Choroid plexus epithelial cell (primary cell): ENCODE measurements at places on chromosomes 3 and 15.

DNA sequence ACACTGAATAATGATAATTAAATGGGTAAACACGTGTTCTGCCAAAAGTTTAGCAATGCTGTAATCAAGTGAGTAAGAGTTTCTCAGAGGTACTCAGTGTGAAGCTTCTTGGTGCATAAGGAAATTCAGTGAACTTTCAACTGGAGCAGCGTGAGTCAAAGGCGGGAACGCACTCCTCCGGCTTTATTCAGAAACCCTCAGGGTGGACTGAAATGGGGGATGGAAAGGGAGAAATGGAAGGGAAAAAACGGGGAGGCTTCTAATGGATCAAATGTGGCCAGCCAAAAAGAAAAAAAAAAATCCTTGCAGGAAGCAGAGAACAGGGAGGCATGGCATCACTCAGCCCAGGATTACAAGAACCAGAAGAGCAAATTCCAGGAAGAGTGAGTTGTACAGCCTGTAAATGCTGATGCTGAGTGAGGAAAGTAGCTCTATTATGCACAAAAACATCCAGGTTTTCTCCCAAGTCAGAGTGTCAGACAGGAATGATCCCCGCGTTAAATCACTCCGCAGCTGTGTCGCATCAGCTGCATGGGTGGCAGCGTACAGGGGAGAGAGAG lies 85.3 kb downstream of the ASB7 start:
- DNase-seq = peak; percentile 82

DNA sequence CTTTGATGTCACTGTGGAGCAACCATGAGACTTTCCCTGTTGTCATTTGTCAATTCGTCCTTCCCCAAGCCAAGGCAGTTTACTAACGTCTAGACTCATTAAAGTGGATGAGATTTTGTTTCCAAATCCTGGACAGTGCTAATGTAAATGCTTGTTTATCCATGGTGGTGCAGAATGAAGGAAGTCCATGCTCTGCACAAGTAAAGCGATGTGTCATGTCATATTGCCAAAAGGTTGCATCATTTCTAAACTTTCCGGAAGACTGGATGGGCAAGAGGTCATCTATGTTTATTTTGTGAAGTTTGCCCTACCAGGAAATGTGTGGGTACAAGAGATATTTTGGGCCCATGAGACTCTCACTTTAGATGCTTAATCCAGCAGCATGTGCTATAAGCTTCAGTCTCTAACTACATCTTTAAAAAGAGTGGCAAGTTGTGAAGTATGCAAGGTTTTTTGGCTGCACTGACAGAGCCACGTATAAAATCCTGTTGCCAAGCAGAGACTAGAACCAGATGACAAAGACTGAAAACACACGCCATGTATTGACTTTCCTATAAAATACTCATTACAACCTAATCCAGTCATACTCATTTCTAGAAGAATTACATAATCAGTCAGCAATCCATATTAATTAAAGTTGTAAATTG lies 72.1 kb upstream of the FNDC3B start:
- peak; percentile 72 for DNase-seq

GRCh38 chr3:52829906-52830463 lies 487 bp downstream of the ITIH4 start:
- DNase-seq = no peak

DNA sequence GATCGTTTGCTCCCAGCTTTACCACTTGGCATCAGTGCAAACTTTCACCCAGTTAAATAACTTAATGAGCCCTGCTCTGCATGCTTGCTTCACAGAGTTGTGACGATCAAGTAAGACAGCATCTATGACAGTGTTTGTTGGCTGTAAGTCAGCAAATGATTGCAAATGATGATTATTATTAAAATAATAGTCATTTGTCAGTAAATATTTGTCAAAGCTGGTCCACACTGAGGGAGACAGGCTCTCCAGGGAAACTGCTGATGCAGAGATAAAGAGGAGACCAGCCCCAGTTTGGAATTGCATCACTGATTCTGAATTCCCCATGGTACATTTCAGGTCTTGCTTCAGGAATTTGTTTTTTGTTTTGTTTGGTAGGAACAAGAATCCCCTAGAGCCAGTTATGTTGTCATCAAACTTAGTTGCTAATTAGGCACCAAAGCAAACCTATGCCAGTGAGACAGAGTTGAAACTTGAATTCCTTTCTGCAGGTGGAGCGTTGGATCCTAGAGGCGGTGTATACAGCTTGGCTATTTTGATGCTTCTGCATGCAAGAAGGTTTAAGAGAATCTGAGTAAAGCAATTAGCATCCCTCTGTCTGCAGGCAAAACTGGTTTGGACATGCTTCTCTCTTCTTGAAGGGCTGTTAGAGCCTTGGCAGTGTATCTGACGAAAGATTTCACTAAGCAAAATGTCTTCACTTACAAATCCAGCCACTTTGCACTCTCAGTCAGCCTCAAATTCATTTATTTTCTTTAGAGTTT lies 338.6 kb upstream of the TPRG1 start:
- DNase-seq = peak; percentile 42

- no peak for DNase-seq
These were observed 523.0 kb downstream of the NTRK3 start for GRCh38 chr15:87733541-87733941.

- peak; percentile 34 for DNase-seq
These were observed 163.2 kb downstream of the PDZRN3 start for GRCh38 chr3:73461547-73461946.

DNA sequence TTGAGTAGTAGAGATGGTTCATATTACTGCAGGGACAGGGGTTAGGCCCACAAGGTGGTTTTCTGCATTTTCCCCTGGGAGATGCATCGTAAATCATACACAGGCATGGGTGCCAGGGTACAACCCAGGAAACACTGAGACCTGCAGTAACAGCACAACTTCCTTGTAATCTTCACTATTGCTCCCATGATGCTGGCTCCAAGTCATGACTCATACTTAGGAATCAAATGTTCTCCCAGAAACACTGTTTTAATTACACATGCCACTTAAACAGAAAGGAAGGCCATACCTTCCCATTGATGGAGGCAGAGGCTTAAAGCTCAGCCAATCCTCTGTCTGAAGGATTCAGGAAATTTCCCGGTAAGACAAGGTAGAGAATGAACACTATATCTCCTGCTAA lies 106.5 kb downstream of the ERC2 start:
- no peak for DNase-seq

DNA sequence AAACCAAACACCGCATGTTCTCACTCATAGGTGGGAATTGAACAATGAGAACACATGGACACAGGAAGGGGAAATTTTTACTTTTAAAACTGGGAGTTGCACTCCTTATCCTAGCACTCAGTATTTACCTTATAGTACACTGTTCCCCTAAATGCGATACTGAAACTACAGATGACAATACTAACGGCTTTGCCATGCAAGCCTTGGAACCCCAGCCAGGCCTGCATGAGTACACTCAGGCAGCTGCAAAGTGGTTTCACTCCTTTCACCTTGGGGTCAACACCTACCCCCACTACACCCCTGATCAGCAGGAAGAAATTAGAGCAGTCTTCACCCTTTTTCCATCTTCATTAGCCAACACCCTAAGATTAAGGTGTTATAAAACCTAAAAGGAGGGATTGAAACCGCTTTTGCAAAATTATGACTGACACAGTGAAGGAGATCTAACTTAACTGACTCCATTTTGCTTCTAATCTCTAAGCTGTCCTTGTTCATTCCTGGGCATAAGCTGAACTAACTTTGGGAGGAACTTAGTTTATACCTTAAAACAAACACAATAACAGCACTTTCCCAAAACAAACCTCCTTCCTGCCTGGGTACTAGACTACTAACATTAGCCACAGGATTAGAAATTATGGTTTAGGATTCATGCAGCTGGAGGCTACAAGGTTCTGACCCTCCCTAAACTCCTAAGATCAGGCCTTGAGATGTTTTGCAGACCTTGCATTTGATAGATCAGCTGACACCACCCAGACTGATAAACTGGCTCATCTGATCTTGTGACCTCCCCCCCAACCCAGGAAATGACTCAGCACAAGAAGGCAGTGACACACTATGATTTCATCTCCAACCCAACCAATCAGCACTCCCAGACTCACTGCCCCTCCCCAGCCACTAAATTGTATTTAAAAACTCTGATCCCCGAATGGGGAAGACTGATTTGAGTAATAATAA lies 452.1 kb upstream of the PPP2R3A start:
- DNase-seq = peak; percentile 18

DNA sequence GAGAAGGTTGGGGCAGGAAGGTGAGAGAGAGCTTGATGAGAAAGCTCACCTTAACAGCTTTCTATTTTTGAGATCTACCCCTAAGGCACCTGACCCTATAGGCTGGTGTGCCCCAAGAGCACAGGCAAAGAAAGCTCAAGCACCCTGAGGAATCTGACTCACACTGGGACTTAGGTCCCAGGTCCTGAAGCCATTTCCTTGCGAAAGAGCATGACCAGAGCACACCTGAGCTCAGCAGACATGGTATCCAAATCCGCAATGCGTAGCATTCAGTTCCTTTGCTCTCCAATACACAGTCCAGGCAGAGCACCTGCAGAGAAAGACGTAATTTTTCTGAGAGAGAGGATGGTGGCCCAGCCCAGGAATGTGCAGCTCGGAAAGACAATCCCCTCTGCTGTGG lies 112.1 kb upstream of the LPP start:
- DNase-seq = no peak

DNA sequence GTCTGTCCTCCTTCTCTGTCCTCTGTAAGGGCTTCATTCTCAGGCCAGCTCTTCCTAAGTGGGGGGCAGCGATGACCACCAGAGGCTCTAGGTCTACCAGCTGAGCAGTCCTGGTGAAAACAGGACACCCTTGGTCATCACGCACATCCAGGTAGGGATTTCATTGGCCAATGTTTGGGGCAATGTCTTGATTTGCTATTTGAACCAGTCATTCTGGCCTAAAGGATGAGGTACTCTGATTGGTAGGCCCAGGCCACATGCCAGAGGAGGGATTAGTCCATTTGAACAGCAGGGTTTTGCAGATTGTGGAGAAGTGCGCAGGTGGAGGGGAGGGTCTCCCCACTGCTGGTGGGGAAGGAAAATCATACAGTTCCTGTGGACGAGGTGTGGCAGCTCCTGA lies 57.3 kb downstream of the PLXNA1 start:
- no peak for DNase-seq

DNA sequence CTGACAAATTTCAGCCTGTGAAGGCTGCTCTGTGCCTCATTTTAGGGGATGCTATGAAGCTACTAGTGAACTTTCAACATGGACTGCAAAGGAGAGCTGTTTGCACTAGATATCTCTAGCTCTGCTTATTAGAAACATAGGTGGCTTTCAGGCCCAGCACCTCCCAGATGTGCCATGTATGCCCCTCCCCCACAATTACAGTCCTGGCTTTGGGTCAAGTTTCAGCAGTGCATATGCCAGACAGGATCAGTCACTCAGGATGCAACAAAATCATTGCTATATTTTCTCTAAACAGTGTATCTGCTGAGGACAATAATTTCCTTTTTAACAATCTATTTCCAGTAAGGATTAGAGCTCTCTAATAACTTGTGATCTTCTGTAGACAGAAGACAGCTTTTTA lies 178.8 kb upstream of the STAC start:
- no peak for DNase-seq

GRCh38 chr3:144566320-144566719 lies 594.7 kb downstream of the DIPK2A start:
- DNase-seq = no peak

GRCh38 chr15:65980824-65981456 lies 111.6 kb downstream of the RAB11A start:
- peak; percentile 92 for DNase-seq

DNA sequence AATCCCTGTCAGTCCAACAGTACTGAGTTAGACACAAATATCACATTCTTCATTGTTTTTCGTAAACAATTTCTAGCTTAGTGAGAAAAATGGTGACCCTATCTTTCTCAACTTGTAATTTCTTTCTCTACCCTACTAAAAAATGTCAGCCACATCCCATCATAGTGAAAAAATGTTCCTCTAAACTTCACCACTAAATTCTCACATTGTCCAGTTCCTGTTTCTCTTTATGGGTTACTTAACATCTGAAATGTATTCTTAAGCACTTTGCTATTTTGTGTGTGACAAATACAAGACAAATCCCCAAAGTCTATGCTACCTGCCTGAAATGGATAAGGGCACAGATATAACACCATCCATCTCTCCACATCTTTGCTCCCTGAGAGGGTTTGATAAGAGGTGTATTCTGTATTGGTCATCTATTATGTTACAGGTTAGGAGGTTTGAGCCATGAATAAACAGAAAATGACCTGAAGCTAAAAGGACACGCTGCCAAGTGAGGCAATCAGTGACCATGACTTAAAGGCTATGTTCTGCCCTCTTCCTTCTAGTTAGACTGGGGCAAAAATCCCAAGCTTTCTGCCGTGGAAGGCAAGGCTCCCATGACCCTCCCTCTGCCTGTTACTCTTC lies 118.2 kb downstream of the GADL1 start:
- no peak for DNase-seq

DNA sequence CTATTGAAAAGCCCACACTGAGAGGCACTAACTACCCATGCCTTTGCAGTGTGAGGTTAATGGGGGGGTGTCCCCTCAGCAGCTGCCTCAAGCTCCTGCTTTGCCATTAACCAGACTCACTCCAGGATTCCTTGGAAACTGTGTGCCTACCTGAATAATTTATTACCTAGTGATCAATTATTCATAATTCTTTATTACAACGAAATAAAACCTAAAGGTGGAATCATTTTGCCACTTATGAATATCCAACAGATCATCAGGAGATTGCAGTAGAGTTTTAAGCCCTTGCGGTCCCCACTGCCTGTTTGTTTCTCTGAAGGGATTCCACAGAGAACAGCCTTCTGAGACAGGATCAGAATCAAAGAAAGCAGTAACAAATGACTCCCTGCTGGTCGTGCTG lies 23.3 kb downstream of the NEK11 start:
- no peak for DNase-seq

DNA sequence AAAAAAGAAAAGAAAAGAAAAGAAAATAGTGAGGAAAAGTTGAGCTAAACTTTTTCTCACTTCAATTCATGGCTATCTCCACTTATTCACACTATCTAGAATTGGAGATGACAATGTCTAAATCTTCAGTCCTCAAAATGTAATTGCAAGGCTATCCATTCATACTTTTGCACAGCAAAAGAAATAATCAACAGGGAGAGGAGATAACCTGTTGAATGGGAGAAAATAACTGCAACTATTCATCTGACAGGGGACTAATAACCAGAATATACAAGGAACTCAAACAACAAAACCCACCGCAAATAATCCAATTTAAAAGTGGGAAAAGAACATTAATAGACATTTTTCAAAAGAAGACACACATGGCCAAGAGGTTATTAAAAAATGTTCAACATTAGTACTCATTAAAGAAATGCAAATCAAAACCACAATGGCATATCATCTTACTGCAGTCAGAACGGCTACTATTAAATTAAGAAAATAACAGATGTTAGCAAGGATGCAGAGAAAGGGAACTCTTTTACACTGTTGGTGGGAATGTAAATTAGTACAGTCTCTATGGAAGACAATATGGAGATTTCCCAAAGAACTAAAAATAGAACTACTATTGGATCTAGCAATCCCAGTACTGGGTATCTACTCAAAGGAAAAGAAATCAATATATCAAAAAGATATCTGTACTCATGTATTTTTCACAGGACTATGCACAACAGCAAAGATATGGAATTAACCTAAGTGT lies 73.5 kb upstream of the PPIB start:
- DNase-seq = no peak

- no peak for DNase-seq
These were observed 490 bp upstream of the ALAS1 start for GRCh38 chr3:52197499-52197841.

GRCh38 chr3:12327021-12327420 lies 38.2 kb downstream of the PPARG start:
- DNase-seq = no peak

- no peak for DNase-seq
These were observed 313.9 kb upstream of the CTNNB1 start for GRCh38 chr3:40885430-40885829.

- no peak for DNase-seq
These were observed 179.8 kb downstream of the SLCO3A1 start for GRCh38 chr15:92033314-92033713.

- DNase-seq = peak; percentile 18
These were observed 919.7 kb upstream of the CADM2 start for GRCh38 chr3:84039099-84039498.
